Osteocyte (in vitro differentiated cells): ENCODE measurements at places on chromosomes 1 and 21. TPM values are rescaled to one million over a fixed set of nuclear protein-coding genes. Genes with fewer than 3 reads are reported as not detected.

The CD52 gene
- not detected in 2 replicates for total RNA-seq

The LRIF1 gene
- total RNA-seq: 9.4 and 12.1 TPM in 2 replicates

The DNALI1 gene
- total RNA-seq: 9.4 and 10.5 TPM in 2 replicates

The CMPK1 gene
- 97.1 and 105 TPM in 2 replicates for total RNA-seq

The UBE2J2 gene
- total RNA-seq: 58.2 and 65.1 TPM in 2 replicates

The CNST gene
- 26.8 and 32.9 TPM in 2 replicates for total RNA-seq

The NBPF20 gene
- 4.0 and 4.9 TPM in 2 replicates for total RNA-seq

DNA sequence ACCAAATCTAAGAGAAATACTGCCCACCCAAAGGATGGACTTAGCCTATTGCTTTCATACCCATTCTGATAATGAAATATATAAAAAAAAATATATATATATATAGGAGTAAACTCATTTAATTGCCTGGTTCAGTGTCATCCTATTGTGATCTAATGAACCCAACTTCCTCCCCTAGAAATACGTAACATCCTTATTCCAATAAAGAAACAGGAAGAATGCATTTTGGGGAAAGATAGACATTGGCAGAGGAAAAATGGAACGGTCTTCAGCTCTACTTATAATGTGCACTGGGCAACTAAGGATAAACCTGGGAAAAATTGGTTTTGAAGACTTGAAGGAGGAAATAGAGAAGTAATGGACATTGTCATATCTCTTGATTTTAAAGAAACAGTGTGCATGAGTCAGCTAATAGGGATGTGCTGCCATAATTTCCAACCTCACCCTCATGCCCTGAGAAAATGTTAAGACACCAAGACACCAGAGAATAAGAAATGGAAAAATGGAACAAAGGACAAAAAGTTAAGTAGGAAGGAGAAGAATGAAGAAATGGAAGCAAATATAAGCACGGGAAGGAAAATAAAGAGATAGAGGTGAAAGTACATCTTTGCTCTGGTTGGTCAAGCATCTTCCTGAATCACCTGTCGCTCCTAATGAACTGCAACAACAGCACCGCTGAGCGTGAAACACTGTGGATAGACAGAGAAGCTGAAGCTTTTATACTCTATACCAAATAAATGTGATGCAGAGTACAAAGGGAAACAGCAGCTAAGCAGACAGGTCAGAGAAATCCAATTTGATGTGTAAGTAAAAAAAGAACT lies 5.4 kb downstream of the UBR4 start:
- peaks cover 63% of the 10 kb centered on the region for H3K4me1 ChIP-seq
- no peak overlapping the region for H3K4me3 ChIP-seq
- DNase-seq: no peak

DNA sequence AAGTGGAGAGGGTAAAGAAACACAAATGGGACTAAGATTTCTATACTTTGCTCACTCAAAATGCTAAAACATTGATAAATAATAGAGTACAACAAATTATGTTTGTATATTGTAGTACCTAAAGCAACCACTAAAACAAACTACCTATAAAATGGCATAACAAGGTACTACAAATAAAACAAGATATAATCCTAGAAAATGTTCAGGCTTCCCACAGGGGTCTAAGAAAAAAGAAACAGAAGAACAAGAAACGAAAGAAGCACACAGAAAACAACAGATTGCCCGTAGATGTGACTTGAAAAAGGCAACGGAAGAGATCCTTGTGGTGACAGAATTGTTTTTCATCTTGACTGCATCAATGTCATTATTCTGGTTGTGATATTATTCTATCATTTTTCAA lies 63.3 kb upstream of the ADGRL4 start:
- no peaks in the 10 kb centered on the region for H3K4me1 ChIP-seq
- no peak for DNase-seq
- no peak overlapping the region for H3K27ac ChIP-seq

DNA sequence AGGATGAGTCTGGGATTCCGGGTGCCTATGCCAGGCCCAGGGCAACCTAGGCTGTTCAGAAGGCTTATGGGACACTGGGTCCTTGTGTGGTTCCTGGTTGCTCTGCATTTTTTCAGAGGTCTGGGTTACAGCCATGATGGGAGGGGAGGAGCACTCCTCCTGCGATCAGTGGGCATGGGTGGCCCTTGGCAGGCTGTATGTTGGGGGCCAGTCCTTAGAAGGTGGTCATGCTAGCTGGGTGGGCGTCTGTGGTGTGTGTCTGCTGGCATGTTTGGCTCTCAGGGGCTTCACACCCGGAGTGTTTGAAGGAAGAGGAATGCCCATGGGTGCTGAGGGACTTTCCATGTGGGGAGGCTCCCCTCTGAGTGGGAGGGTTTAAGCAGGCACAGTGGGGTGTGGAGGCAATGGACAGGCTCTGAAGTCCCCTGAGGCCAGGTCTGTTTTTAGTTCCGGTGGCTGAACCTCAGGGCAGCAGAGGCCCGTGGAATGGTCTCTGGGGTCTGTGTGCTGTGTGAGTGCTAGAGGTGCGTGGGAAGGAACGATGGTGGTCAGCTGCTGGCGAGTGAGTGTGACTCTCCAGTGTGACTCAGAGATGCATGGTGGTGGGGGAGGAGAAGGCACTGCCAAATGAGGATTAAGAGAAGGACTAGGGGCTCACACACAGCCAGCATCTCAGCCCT lies 25.3 kb downstream of the CACNA1E start:
- no peaks in the 10 kb centered on the region for H3K36me3 ChIP-seq
- H3K4me3 ChIP-seq: no peak overlapping the region
- H3K27ac ChIP-seq: no peak overlapping the region
- no peaks in the 10 kb centered on the region for H3K4me1 ChIP-seq
- no peaks in the 10 kb centered on the region for H3K27me3 ChIP-seq
- no peak for DNase-seq

DNA sequence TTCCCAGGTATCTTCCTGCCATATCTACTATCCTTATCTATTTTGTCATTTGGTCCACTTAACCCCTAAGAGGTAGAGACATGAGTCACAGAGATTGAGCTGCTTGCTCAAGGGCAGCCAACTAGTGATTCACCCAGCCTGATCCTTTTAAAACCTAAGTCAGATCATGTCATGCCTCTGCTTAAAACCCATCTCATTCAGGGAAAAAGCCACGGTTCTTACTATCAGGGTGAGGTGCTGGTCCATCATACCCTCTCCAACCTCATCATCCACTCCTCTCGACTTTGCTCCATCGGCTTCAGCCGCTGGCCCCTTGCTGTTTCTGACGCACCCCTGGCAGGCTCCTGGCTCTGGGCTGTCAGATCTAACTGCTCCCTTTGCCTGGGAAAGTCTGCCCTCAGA lies 14.4 kb upstream of the PPP1R15B start:
- H3K36me3 ChIP-seq: peaks cover 26% of the 10 kb centered on the region
- no peaks in the 10 kb centered on the region for H3K27me3 ChIP-seq
- H3K4me1 ChIP-seq: peaks cover 7% of the 10 kb centered on the region
- DNase-seq: no peak
- H3K27ac ChIP-seq: no peak overlapping the region
- H3K4me3 ChIP-seq: no peak overlapping the region

- peaks cover 15% of the 10 kb centered on the region for H3K4me1 ChIP-seq
- H3K27ac ChIP-seq: no peak overlapping the region
- no peak for DNase-seq
- no peaks in the 10 kb centered on the region for H3K27me3 ChIP-seq
- peaks cover 24% of the 10 kb centered on the region for H3K36me3 ChIP-seq
- H3K4me3 ChIP-seq: no peak overlapping the region
Observed at GRCh38 chr1:35506960-35507912, 50.0 kb downstream of the KIAA0319L start.

GRCh38 chr1:154820646-154821045 lies 49.4 kb downstream of the KCNN3 start:
- peaks cover 2% of the 10 kb centered on the region for H3K27me3 ChIP-seq
- no peaks in the 10 kb centered on the region for H3K36me3 ChIP-seq
- no peak overlapping the region for H3K4me3 ChIP-seq

DNA sequence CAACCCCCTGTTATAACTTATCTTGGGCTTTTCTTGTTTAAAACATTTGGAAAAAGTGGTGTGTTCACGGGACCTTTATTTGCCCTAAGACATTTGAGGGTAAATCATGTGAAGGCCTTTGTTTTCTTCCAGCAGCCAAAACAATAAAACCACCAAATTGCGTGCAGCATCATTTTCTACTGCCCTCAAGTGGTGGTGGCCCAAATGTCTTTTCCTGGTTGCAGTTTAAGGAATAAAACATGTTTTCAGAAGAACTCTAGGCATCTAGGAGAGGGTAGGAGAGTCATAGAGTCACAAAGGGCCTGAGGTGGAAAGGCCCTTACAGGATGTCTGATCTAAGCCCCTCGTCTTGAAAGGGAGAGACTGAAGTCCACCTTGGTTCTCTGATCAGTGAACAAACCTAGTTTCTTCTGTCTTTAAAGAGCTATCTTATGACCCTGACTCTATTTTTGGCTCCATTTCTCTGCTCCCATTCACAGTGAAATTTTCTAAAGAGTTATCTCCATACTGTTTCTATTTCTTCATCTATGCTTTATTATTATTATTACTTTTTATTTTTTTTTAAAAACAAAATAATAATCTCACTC lies 16.0 kb upstream of the EPS15 start:
- H3K4me3 ChIP-seq: no peak overlapping the region
- DNase-seq: no peak
- H3K27me3 ChIP-seq: no peaks in the 10 kb centered on the region
- peak overlapping the region; percentile 45 for H3K27ac ChIP-seq
- peaks cover 8% of the 10 kb centered on the region for H3K4me1 ChIP-seq

- H3K27ac ChIP-seq: peak within 1 kb of the TSS; percentile 77
- peaks cover 7% of the 10 kb centered on the region for H3K36me3 ChIP-seq
- no peak for DNase-seq
Observed at GRCh38 chr21:43864962-43865539, at the start of gene AGPAT3. TSS of gene AGPAT3 (plus strand) at chr21:43865223. CDS start at chr21:43959682, 94,459 bp downstream.

- no peak overlapping the region for H3K4me3 ChIP-seq
- DNase-seq: no peak
- peaks cover 9% of the 10 kb centered on the region for H3K4me1 ChIP-seq
- H3K36me3 ChIP-seq: no peaks in the 10 kb centered on the region
- H3K27me3 ChIP-seq: peaks cover 20% of the 10 kb centered on the region
Observed at GRCh38 chr1:151825204-151825603, 6.4 kb downstream of the RORC start.

DNA sequence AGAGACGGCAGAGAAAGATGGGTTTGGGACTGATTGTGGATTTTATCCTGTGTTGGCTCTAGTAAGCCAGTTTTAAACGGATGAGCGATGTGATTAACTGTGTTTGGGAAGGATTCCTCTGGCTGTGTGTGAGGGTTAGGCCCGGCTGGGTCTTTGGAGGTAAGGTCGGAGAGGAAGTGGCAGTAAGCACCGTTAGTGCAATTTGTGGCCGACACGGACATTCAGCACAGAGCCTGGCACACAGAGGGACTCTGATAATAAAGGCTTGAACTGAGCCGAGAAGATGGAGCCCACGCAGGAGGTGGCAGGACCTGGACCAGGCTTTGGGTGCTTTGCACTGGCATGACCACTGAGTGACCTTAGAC lies 1.3 kb downstream of the MTFR1L start:
- H3K4me1 ChIP-seq: peaks cover 34% of the 10 kb centered on the region
- H3K27ac ChIP-seq: peak overlapping the region; percentile 92
- no peaks in the 10 kb centered on the region for H3K27me3 ChIP-seq
- H3K4me3 ChIP-seq: peak overlapping the region; percentile 91
- DNase-seq: no peak

DNA sequence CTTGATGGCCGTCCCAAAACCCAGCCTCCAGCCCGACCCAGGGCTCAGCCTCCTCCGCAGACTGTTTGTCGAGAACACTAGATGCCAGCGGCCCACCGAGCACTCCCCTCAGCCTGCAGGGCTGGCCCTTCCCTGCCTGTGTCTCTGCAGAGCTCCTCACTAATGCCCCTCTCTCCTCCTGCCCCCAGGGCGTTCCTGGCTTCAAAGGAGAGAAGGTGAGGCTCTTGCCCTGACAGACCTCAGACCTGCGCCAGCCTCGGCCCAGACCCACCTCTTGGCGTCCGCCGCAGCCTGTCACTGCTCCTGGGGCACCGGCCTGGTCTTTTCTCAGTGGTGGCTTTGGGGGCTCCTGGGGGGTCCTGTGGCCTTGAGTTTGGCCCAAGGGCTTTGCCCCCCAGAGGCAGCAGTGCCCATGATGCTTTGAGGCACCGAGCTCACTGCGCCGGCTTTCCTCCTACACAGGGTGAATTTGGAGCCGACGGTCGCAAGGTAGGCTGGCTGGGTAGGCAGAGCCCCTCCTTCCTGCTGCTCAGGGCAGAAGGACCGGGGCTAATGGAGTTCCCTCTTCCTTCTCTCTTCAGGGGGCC lies 18.4 kb downstream of the COL6A2 start:
- peaks cover 29% of the 10 kb centered on the region for H3K36me3 ChIP-seq
- H3K27ac ChIP-seq: no peak overlapping the region
- H3K4me1 ChIP-seq: peaks cover 21% of the 10 kb centered on the region
- H3K27me3 ChIP-seq: no peaks in the 10 kb centered on the region
- H3K4me3 ChIP-seq: no peak overlapping the region
- DNase-seq: peak; percentile 84

- peaks cover 13% of the 10 kb centered on the region for H3K36me3 ChIP-seq
- DNase-seq: no peak
- no peak overlapping the region for H3K27ac ChIP-seq
- H3K4me3 ChIP-seq: no peak overlapping the region
- H3K27me3 ChIP-seq: no peaks in the 10 kb centered on the region
Observed at GRCh38 chr1:241592273-241592958, 47.8 kb downstream of the CHML start.

- DNase-seq: no peak
- peak overlapping the region; percentile 84 for H3K4me3 ChIP-seq
- H3K27ac ChIP-seq: peak overlapping the region; percentile 70
- H3K36me3 ChIP-seq: peaks cover 17% of the 10 kb centered on the region
Observed at GRCh38 chr1:43367026-43367903, 546 bp downstream of the ELOVL1 start.

GRCh38 chr1:150808846-150809245 lies 786 bp upstream of the CTSK start:
- H3K4me3 ChIP-seq: peak overlapping the region; percentile 76
- no peak overlapping the region for H3K27ac ChIP-seq
- H3K27me3 ChIP-seq: no peaks in the 10 kb centered on the region

GRCh38 chr1:236083650-236084385 lies 18.9 kb upstream of the NID1 start:
- H3K36me3 ChIP-seq: no peaks in the 10 kb centered on the region
- H3K4me3 ChIP-seq: no peak overlapping the region
- no peak overlapping the region for H3K27ac ChIP-seq
- peaks cover 2% of the 10 kb centered on the region for H3K27me3 ChIP-seq
- no peak for DNase-seq
- H3K4me1 ChIP-seq: no peaks in the 10 kb centered on the region

GRCh38 chr1:160768295-160768657 lies 27.7 kb upstream of the LY9 start:
- no peak overlapping the region for H3K27ac ChIP-seq
- peaks cover 7% of the 10 kb centered on the region for H3K27me3 ChIP-seq
- H3K4me3 ChIP-seq: no peak overlapping the region
- H3K4me1 ChIP-seq: no peaks in the 10 kb centered on the region
- no peak for DNase-seq
